ENCODE measurements at places on chromosomes 16 and 17.
A peak's percentile ranks its signal among the peaks of the same experiment; 100 is the strongest.

DNA sequence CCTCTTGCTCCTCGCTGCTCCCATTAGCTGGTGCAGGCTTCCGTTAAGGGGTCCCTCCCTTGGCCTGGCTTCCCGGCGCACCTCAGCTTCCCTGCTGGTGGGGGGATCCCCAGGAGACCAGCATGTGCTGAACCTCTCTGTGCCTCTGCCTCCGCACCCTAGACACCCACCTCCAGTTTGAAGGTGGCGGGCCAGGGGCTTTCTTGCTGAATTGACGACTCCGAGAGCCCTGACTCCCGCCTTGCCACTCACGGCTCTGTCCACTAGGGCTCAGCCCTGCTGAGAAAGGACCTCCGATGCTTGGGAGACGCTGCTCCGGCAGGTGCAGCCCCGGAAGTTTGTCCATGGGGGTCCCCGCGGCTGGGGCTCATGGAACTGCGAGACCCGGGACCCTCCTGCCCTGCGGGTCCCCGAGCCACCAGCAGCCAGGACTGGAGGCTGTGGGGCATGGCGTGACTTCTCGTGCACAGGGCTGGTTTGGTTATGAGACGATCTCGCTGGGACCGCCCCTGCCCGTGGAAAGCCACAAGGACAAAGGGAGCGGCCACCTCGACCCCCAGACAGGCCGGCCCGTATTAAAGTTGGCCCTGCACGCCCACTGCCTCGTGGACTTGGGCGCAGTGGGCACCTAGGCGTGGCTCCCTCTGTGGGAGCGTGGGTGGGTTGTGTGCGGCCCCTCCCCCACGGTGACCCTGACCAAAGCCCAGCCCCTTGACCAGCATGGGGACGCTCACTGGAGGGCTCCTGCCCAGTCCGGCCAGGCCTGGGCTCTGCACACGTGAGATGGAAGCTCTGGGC lies 8.1 kb downstream of the CHMP6 start:
- no peak for ATAC-seq

DNA sequence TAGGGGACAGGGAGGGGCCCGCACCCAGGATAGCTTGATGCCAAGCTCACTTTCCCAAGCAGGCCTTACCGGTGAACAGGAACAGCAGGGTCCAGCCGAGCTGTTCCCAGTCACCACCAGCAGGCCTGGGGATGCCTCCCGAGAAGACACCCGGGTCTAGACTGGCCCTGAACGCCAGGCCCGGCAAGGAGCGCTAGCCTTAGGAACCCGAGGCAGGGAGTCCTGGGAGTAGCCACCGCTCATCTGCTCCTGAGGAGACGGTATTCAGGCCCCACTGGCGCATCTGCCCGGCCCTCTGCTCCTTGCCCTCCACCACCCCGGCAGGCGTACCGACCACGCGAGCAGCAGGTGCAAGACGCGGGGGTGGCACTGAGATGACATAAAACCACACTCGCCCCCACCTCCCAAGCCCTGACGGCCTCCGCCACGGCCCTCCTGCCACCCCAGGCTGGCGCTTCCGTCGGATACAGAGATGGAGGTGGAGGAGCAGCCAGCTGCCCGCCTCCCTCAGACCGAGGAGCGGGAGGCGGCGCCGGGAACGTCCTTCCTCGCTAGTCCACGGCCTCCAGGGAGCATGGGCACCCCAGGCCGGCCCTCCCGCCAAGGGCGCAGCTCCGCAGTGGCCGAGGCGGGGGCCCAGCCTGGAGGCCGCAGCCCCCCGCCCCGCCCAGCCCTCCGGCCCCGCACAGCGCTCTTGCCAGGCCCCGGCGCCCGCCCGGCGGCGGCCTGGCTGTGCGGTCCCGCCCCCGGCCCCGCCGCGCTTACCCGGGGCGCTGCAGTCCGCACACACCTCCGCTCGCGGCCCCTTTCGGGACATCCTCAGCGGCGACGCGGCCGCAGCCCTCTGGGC lies 661 bp downstream of the GIT1 start:
- peak; percentile 39 for ATAC-seq

DNA sequence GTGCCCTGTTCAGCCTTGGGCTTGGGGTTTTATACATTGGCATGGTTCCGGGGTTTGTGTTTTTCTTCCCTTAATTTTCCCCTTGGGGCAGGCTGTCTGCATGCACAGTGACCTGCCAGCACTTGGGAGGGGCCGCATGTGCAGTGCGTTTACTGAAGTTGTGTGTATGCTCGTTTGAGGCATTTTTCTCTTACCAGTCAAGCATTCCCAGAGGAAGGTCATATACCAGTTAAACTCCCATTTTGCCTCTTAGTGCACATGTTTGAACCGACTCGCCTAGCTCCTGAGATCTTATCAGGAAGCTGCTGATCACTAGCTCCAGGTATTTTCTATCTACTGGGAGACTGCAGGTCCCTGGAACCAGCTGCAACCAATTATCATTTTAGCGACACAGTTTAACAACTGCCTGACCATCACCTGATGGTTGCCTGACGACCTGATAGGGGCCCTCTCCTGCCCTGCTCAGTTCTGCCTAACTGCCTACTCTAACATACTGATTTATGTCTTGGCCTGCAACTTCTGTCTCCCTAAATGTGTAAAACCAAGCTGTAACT lies 51.4 kb downstream of the MFSD11 start:
- no peak for ATAC-seq

GRCh38 chr17:58985367-58985766 lies 121.3 kb downstream of the TRIM37 start:
- no peak for ATAC-seq

- ATAC-seq = no peak
These were observed 130.4 kb downstream of the C16orf78 start for GRCh38 chr16:49504023-49504364.

DNA sequence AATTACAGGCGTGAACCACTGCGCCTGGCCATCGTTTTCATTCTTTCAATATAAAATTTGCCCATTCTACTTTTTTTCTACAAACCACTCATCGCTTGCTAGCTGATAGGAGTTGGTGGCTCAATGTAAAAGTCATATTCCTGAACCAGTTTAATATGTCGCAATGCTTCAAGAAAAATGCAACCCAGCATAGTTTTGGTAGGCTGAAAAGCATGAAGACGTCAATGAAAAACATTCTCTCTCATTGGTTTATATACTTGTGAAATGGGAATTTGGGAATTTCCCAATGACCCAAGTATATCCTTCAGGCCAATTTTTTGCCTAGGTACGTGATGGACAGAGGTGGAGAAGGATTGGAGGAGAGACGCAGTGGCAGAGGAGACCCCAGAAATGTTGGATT lies 26.9 kb downstream of the USP43 start:
- ATAC-seq = no peak

GRCh38 chr17:80114758-80115157 lies 13.4 kb downstream of the GAA start:
- ATAC-seq = no peak

DNA sequence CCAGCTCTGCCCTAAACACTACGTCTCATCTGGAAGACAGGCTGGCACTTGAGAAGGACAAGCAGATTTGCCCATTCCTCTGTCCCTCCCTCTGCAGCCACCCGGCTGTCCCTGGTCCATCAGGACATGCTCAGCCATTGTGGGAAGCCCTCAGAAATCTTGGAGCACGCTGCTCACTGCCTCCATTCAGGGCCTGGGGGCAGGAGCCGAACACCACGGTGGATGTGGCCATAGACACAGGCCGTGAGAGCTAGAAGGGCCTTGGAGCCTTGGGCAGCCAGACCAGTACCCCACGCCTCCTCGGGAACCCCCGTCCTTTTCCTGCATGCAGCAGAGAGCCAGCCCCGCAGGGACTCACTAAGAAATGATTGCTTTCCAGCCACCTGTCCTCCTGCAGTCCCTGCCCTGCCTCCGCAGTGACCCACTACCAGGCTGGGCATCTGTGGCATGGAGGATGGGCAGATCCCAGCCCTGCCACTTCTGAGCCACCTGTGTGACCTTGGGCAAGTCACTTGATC lies 3.4 kb downstream of the DOC2A start:
- no peak for ATAC-seq

DNA sequence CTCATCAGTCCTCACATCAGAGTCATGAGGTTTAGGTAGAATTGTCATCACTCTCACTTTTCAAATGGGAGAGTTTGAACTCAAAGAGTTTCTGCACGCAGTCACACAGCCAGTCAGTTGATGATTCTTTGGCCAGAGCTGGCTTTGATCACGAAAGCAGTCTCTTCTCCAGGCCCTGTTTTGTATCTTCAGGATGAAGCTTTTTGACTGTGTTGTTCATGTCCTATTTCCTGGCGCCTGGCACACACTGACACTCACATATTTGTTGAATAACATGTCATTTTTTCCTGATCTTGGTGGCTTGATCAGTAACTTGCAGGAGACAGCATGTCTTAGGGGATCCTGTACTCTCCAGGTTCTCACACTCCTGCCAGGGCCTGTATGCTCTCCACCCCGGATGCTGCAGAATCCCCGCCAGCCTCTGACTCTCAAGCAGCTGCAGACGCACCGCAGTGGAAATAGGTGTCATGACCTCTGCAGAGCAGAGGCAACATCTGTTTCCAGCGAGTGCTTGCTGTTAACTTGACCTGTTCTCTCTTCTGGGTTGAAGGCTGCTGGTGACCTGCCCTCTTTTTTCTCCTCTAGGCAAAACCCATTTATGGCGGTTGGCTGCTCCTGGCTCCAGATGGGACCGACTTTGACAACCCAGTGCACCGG lies 33.0 kb downstream of the MPRIP start:
- ATAC-seq = no peak

DNA sequence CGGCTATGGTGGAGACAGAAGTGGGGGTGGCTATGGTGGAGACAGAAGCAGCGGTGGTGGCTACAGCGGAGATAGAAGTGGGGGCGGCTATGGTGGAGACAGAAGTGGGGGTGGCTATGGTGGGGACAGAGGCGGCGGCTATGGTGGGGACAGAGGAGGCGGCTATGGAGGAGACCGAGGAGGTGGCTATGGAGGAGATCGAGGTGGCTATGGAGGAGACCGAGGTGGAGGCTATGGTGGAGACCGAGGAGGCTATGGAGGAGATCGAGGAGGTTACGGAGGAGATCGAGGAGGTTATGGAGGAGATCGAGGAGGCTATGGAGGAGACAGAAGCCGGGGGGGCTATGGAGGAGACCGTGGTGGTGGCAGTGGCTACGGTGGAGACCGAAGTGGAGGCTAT lies 24.1 kb downstream of the HEATR9 start:
- no peak for ATAC-seq

GRCh38 chr16:4684763-4685162 lies 8.6 kb upstream of the NUDT16L1 start:
- ATAC-seq = no peak

GRCh38 chr17:68456339-68457167 lies 743 bp downstream of the WIPI1 start:
- ATAC-seq = no peak

DNA sequence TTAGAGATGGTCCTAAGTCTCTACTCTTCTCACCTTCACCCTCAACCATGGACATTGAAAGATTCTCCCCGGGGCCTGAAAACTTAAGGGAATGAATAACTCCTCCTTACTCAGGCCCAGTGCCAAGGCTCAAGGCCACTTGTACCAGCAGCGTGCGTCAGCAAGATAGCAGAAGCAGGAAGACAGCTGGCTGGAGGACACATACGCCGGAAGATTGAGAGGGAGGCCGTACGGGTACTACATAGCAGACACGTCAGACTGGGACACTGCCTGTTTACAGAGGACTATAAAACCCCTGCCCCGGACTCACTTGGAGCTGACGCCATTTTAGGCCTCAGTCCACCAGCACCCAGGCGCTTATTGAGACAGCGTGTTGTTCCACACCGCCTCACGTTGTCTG lies 75.8 kb upstream of the MED13 start:
- no peak for ATAC-seq

DNA sequence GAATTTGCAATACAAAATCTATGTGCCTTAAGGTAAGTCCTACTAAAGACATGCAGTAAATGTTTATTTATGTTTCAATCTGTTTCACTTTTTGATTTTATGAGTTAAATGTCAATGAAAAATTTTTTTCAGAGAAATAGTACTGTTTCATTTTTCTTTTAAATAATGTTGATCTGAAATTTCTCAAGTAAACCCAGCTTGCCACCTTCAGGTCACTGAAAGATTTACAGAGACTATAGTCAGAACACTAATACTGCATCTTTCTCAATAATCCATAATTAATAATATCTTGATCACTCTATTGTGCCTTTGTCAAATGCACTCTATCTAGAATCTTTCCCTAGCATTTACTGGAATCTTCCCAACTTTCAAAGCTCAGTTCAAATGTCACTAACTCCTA lies 6.5 kb upstream of the DHX40 start:
- ATAC-seq = no peak

Measured in stimulated activated memory B cell treated with anti-CD40 and anti-IgM and Interleukin-4, amounts not matched to agents 10 μg/mL and 1 μg/mL and 100 μg/mL, for 72 hours (primary cell).